Glutamatergic neuron (in vitro differentiated cells): ENCODE measurements at places on chromosomes 6 and 20.

GRCh38 chr20:61956396-61957342 is 109.0 kb downstream of the TAF4 start:
- no peaks in the 10 kb centered on the region for H3K27me3 ChIP-seq
- DNase-seq, result no peak
- peaks cover 10% of the 10 kb centered on the region for H3K36me3 ChIP-seq
- H3K4me1 ChIP-seq, result peaks cover 6% of the 10 kb centered on the region
- no peak overlapping the region for H3K4me3 ChIP-seq

DNA sequence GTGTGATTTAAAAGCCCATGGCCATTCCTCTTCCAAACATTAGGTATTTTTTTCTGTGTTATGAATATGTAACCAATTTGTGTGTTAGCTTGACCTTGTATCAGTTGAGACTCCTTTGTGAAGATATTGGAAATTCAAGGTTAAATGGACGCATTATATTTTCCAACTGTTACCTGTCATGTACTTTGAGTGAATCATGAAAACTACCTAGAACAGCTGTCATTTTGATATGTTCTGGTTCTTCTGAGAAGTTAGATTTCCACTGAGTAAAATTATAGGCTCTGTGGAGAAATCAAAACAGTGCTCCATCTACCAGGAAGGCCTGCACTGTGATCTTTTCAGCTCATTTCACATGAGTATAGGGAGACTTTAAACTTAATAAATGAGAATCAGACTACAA is 470.0 kb downstream of the NKAIN2 start:
- no peaks in the 10 kb centered on the region for H3K4me1 ChIP-seq
- no peak for DNase-seq
- no peak overlapping the region for H3K4me3 ChIP-seq
- no peaks in the 10 kb centered on the region for H3K27me3 ChIP-seq
- peaks cover 5% of the 10 kb centered on the region for H3K36me3 ChIP-seq

GRCh38 chr6:2038092-2038491 is 207.3 kb downstream of the GMDS start:
- peaks cover 3% of the 10 kb centered on the region for H3K27me3 ChIP-seq
- H3K36me3 ChIP-seq, result no peaks in the 10 kb centered on the region
- no peak overlapping the region for H3K4me3 ChIP-seq
- no peak for DNase-seq
- peak overlapping the region; percentile 80 for H3K27ac ChIP-seq

DNA sequence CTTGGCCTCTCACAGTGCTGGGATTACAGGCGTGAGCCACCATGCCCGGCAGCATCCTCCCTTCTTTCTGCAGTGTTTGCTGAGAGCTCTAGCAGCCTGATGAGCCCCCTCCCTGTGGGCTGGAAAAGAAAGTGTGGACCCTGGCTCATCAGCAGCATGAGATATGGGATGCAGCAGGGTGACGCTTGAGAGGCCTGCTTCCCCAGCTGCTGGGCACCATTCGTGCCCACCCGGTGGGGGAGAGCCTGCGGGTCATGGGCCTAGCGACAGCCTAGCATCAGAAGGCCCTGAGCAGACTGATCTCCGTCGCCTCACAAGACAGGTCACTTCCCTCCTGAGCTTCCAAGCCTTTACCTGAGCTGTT is 16.0 kb upstream of the CCDC167 start:
- DNase-seq, result no peak
- H3K4me1 ChIP-seq, result peaks cover 57% of the 10 kb centered on the region
- H3K36me3 ChIP-seq, result no peaks in the 10 kb centered on the region
- peak overlapping the region; percentile 46 for H3K4me3 ChIP-seq
- H3K27me3 ChIP-seq, result peaks cover 14% of the 10 kb centered on the region
- peak overlapping the region; percentile 97 for H3K27ac ChIP-seq

DNA sequence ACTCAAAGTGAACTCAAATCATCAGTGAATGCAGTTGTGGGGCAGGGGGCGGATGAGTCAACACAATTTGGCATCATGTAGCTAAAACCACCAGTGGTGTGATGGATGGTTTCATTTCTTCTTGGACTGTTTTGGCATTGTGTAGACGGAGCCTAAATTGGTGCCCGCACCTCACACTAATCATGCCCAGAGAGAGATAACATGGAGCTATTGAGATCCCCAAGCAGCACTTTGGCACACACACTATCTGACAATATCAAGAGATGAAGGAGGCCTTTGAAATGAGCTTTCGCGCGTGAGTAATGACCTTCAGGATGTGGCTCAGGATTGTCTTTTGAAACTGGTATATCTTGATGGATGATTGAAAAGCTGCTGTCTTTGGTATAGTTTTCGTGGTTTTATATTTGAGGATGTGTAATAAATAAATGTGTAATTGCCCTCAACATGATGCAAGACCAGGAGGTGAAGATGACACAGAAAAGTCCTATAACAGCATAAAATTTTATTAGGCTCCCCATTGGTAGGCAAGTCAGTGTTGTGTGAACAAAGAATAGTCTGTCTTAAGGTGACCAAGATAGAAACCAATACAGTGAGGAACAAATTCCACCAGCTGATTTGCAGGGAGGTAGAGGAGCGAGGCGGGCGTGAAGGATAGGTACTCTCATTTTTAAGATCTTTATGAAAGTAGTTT is 174.2 kb downstream of the TSHZ2 start:
- H3K36me3 ChIP-seq, result no peaks in the 10 kb centered on the region
- no peak overlapping the region for H3K4me3 ChIP-seq
- H3K4me1 ChIP-seq, result no peaks in the 10 kb centered on the region
- H3K27ac ChIP-seq, result no peak overlapping the region

GRCh38 chr6:31687321-31687720 is 6.5 kb upstream of the LY6G5C start:
- H3K4me1 ChIP-seq, result peaks cover 3% of the 10 kb centered on the region
- DNase-seq, result no peak
- H3K4me3 ChIP-seq, result no peak overlapping the region

GRCh38 chr20:42955713-42956112 is 234.0 kb downstream of the PTPRT start:
- H3K4me1 ChIP-seq, result peaks cover 2% of the 10 kb centered on the region
- H3K27ac ChIP-seq, result no peak overlapping the region
- H3K36me3 ChIP-seq, result no peaks in the 10 kb centered on the region
- peaks cover 1% of the 10 kb centered on the region for H3K27me3 ChIP-seq
- no peak for DNase-seq

DNA sequence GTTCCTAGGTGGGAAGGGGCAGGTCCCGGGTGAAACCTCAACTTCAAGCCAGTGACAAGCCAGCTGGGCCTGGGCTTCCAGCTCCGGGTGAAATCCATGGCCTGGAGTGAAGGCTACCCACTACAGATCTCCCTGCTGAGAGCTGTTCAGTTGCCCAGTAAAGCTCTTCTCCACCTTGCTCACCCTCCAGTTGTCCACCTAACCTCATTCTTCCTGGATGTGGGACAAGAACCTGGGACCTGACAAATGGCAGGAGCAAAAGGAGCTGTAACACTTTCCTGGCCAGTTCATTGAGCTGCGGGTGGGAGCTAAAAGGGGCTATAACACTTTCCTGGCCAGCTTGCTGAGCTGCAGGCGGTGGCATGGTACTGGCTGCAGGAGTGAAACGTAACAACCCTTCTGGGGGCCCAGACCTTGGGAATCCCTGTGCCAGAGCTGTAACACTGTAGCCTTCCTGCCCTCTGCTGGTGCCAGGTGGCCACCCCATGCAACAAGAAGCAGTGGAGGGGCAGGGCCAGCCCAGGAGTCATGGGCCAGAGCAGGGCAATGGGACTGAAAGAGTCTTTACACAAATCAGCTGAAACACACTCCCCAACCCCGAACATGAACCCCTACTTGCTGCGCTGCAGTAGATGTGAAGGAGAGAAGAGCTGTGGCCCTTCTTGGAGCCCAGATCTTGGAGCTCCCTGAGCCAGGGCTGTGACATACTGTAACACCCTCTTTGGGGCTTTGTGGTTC is 3.6 kb upstream of the HINT3 start:
- peaks cover 3% of the 10 kb centered on the region for H3K27me3 ChIP-seq
- H3K4me1 ChIP-seq, result no peaks in the 10 kb centered on the region
- no peak overlapping the region for H3K27ac ChIP-seq
- no peak for DNase-seq
- peaks cover 7% of the 10 kb centered on the region for H3K36me3 ChIP-seq

GRCh38 chr6:159865226-159865920 is 25.4 kb upstream of the MAS1 start:
- no peak overlapping the region for H3K4me3 ChIP-seq
- DNase-seq, result no peak
- H3K27me3 ChIP-seq, result peaks cover 7% of the 10 kb centered on the region
- H3K36me3 ChIP-seq, result peaks cover 4% of the 10 kb centered on the region
- H3K4me1 ChIP-seq, result no peaks in the 10 kb centered on the region
- no peak overlapping the region for H3K27ac ChIP-seq

DNA sequence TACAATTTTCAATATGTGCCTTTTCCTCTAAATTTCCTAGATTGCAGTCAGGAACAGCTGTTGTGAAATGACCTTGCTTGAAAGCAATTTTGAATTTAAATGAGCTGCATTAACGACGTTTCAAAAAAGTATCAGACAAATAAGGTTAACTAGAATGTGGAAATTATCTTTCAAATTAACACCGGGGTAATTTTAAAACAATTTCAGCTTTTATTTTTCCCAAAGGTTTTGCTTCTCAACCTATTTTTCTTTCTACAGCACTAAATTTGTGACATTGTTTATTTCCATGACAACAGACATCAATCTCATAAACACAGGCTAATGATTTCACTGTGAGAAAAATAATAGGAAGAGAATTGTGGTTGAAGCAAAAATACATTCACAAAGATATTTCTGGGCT is 38.5 kb downstream of the COL12A1 start:
- peaks cover 3% of the 10 kb centered on the region for H3K4me1 ChIP-seq
- no peak overlapping the region for H3K27ac ChIP-seq
- H3K36me3 ChIP-seq, result no peaks in the 10 kb centered on the region
- H3K4me3 ChIP-seq, result no peak overlapping the region

GRCh38 chr6:111580826-111581505 is 24.7 kb downstream of the TRAF3IP2 start:
- H3K4me3 ChIP-seq, result no peak overlapping the region
- no peaks in the 10 kb centered on the region for H3K36me3 ChIP-seq
- H3K4me1 ChIP-seq, result peaks cover 14% of the 10 kb centered on the region
- no peak overlapping the region for H3K27ac ChIP-seq

GRCh38 chr20:56750430-56750829 is 121.3 kb downstream of the TFAP2C start:
- H3K36me3 ChIP-seq, result no peaks in the 10 kb centered on the region
- H3K4me3 ChIP-seq, result no peak overlapping the region
- peak; percentile 43 for DNase-seq
- H3K27ac ChIP-seq, result no peak overlapping the region

GRCh38 chr6:111890988-111891387 is 17.7 kb upstream of the FYN start:
- H3K27ac ChIP-seq, result no peak overlapping the region
- H3K27me3 ChIP-seq, result no peaks in the 10 kb centered on the region
- H3K4me3 ChIP-seq, result no peak overlapping the region
- no peak for DNase-seq
- peaks cover 26% of the 10 kb centered on the region for H3K4me1 ChIP-seq

GRCh38 chr6:146267946-146268345 is 239.1 kb downstream of the GRM1 start:
- H3K27me3 ChIP-seq, result no peaks in the 10 kb centered on the region
- no peaks in the 10 kb centered on the region for H3K36me3 ChIP-seq

- no peak overlapping the region for H3K4me3 ChIP-seq
- H3K4me1 ChIP-seq, result peaks cover 17% of the 10 kb centered on the region
- no peaks in the 10 kb centered on the region for H3K27me3 ChIP-seq
- peak overlapping the region; percentile 15 for H3K27ac ChIP-seq
These were observed 62.3 kb upstream of the SNX9 start for GRCh38 chr6:157760589-157761330.

GRCh38 chr6:63352544-63353285 is 32.9 kb upstream of the LGSN start:
- peaks cover 1% of the 10 kb centered on the region for H3K27me3 ChIP-seq
- H3K36me3 ChIP-seq, result no peaks in the 10 kb centered on the region
- no peak for DNase-seq
- no peak overlapping the region for H3K27ac ChIP-seq
- no peaks in the 10 kb centered on the region for H3K4me1 ChIP-seq

GRCh38 chr6:73854998-73855718 is 159.2 kb downstream of the CD109 start:
- no peak for DNase-seq
- no peak overlapping the region for H3K4me3 ChIP-seq
- no peak overlapping the region for H3K27ac ChIP-seq
- no peaks in the 10 kb centered on the region for H3K36me3 ChIP-seq
- H3K27me3 ChIP-seq, result no peaks in the 10 kb centered on the region

- peaks cover 2% of the 10 kb centered on the region for H3K4me1 ChIP-seq
- DNase-seq, result no peak
- H3K27me3 ChIP-seq, result no peaks in the 10 kb centered on the region
- no peak overlapping the region for H3K27ac ChIP-seq
These were observed 13.5 kb upstream of the ELMO2 start for GRCh38 chr20:46419882-46420281.
